Anterior cingulate cortex (tissue), 58 donors: ENCODE measurements at places on chromosomes 1 and 21.
A peak's percentile ranks its signal among the peaks of the same experiment; 100 is the strongest.

DNA sequence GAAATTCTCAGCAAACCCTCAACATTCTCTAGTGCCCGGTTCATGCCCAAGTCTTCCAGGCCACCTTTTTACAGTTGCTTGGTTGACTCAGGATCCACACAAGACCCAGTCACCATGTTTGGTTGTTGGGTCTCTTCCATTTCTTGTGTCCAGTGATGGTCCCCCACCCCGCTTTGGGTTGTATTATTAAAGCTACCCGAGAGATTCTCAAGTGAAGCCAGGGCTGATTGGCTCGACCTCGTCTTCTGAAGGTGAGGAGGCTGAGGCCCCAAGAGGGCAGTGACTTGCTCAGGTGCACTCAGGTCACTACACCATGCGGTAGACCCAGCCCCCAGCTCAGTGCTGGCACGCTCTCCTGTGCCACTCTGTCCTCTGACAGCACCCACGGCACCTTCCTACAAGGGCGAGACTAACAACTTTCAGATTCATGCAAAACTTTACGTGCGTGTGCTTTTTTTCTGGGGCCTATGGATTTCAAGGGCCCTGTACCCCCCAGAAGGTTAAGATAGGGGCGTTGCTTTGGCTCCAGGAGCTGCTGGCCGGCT lies 50.3 kb downstream of the CAPN9 start:
- no peak for DNase-seq

DNA sequence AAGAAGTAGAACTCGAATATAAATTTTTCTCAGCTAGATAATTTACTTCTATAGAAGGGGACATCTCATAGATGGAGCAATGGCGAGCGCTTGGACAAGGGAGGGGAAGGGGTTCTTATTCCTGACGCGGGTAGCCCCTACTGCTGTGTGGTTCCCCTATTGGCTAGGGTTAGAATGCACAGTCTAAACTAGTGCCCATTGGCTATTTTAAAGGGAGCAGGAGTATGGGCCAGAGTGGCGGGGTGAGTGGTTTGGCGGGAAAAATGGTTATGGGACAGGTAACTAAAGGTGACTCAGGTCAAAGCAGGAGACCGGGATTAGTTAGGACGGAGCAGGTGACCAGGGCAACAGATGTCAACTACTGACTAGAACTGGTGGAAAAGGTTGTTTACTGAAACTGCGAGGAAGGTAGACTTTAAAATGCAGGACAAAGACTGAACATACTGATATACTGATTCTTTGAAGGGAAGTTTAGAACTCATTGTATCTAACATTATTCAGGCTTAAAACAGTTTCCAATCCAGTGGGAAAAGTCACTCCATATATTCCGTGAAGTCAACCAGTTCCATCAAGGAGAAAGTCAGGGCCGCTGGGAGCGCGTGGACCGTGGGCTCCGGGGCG lies 940 bp upstream of the ATAD3A start:
- no peak for DNase-seq

- no peak for DNase-seq
These were observed 11.6 kb upstream of the AKR7A3 start for GRCh38 chr1:19300211-19300610.

DNA sequence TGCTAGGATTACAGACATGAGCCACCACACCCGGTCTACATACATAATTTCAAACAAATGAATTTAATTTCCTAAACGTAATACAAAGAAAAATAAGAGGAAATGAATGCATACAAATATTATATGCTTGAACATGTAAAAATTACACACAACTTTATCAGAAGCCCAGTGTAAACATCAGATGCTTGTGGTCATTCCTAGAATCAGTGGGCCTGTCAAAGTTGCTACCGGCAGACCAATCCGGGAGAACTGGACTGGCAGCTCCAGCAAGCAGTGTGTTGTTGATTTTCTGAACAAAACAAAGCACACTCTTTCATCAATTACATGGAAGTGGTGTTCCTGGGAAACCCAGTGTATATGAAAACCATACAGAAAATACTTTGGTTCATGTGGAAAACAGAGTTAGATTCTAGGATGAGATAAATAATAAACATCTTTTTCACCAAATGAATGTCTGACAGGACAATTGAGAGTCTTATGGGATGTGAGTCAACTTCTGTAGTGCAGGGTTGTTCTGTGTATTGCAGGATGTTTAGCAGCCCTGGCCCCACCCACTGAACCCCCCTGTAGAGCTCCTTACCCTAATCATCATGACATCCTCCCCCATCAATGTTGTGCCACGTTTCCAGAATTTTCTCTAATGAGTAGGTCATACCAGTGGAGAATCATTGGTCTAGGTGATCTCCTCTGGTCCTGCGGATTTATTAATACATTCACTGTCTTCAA lies 33.8 kb downstream of the MFSD2A start:
- DNase-seq = no peak

DNA sequence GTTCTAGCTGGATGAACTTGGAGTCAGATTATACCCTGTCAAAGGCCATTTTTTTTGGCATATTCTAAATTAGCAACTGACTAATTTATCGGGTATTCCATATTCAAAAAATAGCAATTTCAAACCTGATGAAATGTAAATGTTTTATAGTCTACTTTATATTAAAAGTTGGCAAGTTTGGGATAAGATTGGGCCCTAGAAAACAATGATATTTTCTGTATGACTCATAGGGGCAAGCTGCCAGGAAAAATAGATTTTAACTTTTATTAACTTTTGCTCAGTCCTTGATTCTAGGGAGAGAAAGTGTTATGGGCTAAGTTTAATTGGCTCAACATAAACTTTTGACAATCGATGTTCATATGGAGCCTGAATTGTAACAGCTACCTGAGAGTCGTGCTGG lies 576.9 kb upstream of the B3GALT2 start:
- DNase-seq = no peak

DNA sequence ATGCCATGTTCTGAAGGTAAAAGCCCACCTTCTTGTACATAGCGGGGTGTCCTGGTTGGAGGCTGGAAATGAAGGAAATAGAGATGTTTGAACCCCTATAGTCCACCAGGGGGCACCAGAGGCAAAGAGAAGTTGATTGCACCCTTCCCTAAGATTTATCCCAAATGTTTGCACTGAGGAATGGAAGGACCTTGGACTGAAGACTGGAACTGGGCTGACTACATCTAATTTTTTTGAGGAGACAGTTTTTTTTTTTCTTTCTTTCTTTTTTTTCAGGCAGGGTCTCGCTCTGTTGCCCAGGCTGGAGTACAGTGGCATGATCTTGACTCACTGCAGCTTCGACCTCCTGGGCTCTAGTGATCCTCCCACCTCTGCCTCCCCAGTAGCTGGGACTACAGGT lies 55.3 kb upstream of the EIF4G3 start:
- no peak for DNase-seq

DNA sequence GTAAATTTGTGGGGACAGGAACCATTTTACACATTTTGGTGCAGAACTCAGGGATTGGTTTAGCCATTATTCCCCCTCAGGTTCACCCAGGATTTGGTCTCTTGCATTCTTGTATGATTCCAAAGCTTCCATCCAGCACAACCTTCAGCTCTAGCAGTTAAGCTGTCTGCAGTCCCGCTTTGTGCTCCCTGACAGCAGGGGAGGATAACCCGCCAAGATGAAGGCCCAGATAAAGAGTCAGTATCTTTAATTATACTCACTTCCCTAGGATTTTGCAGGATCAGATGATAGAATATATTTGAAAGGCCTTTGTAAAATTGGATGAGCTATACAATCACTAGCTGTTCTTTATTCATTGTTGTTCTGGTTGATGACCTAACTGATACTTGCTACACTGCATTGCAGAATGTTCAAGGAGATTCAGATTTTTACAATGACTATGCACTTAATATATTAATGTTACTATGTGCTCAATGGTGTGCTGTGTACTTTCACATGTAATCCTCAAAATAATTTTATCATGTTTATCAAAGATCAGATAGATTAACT lies 49.8 kb downstream of the SLC16A1 start:
- no peak for DNase-seq

DNA sequence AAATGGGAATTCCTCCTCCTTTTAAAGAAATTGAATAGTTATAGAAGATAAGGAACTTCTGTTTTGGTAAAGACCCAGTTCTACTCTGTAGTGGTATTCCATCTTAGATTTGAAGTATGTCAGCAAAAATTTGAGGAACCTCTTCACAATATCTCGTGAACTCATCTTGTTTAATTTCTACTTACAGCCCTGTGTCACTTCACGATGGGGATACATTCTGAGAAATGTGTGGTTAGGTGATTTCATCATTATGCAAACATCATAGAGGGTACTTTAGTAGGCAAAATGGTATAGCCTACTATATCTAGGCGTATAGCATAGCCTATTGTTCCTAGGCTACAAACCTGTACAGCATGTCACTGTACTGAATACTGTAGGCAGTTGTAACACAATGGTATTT lies 36.0 kb downstream of the ALG6 start:
- no peak for DNase-seq

- DNase-seq = no peak
These were observed 38.0 kb upstream of the HLX start for GRCh38 chr1:220841293-220841692.

GRCh38 chr1:86395751-86396497 lies at the start of gene ODF2L:
Gene ODF2L (minus strand): TSS chr1:86396323. CDS start chr1:86387027, 9,296 bp downstream.
- DNase-seq = peak; percentile 77

GRCh38 chr1:206891412-206891811 lies 5.8 kb upstream of the IL24 start:
- DNase-seq = no peak

GRCh38 chr1:200029035-200029821 lies 1.7 kb downstream of the NR5A2 start:
- no peak for DNase-seq

DNA sequence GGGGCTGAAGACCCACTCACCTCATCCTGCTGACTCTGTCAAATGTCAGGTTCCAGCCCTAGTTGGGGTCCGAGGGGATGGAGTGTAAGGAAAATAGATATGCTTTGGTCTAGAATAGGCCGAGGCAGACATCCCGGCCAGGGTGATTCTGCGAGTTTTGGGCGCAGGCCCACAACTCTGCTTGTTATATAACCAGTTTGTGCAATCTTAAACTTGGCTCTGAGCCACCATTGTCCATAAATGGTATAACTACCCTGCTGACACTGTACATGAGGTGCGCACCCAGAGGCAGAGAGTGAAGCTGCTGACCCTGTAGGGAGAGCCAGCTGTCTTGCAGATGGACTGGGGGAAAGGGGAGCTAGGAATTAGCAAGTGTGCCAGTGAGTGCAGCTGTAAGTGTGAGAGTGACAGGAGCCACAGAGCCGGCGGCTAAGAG lies 1388.8 kb downstream of the AMY1C start:
- no peak for DNase-seq

DNA sequence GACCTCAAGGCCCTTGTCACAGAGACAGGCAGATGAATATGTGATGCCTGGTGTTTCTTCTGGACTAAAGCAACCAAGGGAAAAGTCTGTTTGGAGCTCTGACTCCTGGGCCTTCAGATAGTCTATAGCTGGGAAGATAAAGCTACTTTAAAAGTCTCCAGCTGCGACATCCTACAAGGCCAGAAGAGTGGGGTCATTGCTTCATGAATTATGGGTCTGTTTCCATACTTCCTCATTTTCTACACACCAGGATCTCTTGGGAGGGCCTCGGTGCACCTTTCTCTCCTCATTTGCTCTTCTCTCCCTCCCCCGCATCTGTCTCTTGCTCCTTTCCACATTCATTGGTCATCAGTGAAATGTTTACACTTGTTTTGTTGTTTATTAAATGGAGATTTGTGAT lies 44.8 kb downstream of the SYT2 start:
- DNase-seq = no peak

- peak; percentile 48 for DNase-seq
These were observed 382 bp downstream of the GPBP1L1 start for GRCh38 chr1:45686015-45686287.

- no peak for DNase-seq
These were observed 2129.8 kb downstream of the NCAM2 start for GRCh38 chr21:23127973-23128372.

GRCh38 chr1:100542285-100542684 lies 4.3 kb downstream of the GPR88 start:
- DNase-seq = no peak

GRCh38 chr1:227793948-227794816 lies 21.3 kb upstream of the PRSS38 start:
- no peak for DNase-seq

DNA sequence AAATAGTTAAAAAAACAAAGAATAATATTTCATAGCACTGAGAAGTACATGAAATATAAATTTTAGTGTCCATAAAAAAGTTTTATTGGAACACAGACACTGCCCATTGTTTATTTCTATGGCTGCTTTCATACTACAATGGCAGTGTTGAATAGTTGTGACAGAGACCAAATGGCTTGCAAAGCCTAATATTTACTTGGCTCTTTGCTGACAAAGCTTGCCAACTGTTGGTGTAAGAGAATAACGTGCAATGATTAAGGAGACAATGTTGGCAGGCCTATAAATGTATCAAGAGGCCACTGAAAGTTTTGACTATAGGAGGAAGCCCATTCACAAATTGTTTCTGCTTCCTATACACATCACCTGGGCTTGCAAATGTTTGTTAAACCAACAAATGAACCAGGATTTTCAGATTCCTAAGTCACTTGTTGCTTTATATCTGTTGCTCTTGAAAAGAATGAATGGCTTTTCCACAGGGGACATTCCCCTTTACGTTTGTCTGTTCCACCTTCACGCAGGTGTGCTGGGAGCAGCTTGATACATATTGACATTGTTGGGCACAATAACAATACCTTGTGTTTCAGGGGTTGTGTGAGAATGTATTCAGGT lies 5.5 kb upstream of the ST6GALNAC3 start:
- no peak for DNase-seq

DNA sequence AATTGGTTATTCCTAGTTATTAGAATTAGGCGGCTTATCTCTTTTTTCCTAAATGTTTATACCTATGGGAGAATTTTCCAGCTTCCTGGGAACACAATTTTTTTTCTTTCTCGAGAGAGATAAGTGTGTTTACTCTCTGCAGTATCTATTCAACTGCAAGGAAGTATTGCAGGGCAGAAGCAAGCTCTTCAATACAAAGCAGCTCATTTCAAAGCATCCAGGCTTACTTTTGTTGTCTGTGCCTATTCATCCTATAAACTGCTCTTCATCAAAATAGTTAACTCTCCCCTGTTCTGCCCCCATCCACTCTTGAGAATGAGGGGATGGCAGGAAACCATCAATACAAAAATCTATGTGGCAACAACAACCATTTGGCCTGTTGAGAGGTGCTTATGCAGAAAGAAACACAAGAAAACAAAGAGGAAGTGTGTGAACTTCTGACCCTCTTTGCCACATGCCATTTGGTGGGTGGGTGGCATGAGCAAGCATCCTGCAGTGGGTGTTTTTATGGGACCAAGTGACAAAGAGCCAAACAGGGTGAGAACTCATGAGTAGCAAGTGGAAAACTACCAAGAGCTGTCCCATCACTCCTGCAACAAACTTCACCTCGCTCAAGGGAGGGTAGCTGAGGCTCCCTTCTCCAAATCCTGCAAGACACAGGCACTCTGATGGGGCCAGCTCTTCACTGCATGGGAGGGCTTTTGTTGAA lies 50.6 kb upstream of the MRPS6 start:
- DNase-seq = no peak

GRCh38 chr1:59143133-59143487 lies 153.8 kb upstream of the FGGY start:
- DNase-seq = no peak

GRCh38 chr1:41713557-41714327 lies 205.0 kb downstream of the HIVEP3 start:
- no peak for DNase-seq

- DNase-seq = no peak
These were observed 45.9 kb upstream of the PUM1 start for GRCh38 chr1:31111290-31111951.
